ENCODE measurements at places on chromosomes 2 and 18.
A peak's percentile ranks its signal among the peaks of the same experiment; 100 is the strongest.

DNA sequence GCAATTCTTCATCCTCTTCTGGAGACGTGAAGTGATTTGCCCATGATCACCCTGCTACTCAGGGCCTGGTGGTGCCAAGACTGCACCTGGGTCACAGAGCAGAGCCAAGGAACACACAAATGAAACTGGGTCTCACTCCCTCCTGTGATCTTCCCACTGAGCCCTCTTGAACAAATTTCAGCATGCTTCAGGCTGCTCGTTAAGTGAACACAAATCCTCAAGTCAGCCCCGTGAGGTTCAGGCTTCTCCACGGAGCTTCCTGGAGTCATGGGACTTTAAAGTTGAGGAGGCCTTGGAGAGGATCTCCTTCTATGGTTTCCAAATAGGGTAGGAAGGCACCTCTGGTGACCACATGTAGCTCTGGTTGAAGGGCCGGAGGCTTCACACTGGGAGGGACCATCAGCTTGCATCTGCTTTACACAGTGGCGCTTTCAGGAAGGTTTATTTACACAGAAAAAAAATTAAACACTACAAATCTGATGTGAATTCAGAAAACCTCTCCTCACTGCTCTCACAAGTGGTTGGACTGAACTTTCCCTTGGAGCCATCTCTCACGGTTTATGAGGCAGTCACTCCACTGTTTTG, 255.4 kb downstream of the LOXHD1 start:
- DNase-seq: no peak

DNA sequence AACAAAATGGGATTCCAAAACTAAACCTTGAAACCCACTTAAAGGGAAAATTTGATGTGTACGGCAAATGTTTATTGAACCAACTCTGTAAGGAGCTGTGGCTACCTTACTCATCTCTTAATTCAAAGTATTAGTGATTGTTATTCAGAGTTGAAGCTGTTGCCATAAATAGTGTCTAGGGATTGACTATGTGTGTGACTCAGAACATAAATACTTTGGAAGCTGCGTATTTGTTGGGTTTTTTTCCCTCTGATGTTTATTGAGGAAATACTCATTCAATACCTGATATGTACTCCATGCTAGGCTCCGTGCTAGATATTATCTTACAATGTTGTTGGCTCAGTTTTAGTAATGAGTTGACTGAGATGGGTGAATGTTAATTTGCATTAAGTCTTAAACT, 90.4 kb downstream of the PTRHD1 start:
- DNase-seq: no peak

DNA sequence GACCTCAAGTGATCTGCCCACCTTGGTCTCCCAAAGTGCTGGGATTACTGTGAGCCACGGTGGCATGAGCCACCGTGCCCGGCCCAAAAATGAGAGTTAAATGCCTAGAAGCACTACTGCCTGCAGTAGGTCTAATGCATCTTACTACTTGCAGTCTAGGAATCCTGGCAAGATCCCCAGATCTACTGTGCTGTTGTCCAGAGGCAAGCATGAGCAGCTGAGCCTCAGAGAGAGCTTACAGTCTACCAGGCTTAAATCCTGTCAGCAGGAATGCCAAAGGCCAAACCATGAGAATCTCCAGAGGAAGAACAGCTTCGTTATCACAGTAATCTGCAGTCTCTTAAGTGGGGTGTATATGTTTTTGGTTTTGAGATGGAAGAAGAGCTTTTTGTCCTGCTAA, 54.4 kb downstream of the XRCC5 start:
- no peak for DNase-seq

DNA sequence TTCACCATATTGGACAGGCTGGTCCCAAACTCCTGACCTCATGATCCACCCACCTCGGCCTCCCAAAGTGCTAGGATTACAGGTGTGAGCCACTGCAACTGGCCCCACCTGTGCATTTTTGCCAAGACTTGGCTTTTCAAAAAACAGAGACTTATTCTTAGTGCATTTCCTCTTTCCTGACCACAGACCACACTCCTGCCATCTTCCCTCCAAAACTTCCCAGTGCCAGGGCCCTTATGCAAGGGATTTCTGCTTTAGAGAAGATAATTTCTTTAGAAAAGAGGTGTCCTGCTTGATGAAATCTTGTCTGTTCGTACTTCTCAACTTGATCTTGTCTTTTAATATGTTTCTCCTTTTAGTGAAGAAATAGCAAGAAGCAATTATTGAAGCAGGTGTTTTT, 98.8 kb upstream of the ZNF516 start:
- no peak for DNase-seq

DNA sequence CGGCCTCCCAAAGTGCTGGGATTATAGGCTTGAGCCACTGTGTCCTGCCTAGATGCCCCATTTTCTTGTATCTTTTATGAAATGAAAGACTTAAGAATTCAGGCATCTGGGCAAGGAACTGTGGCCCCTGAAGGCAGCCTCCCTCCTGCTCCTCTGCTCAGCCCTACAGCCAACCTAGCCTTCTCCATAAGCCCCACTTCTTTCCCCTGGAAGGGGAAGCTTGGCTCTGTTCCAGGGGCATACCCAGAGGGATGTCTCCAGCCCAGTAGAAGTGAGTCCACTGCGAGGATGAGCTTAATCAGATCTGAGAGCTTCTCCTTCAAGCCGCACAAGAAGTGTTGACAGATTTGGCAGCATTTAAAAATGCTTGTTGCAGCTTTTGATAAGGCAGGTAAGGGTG, 39.7 kb downstream of the RHOB start:
- DNase-seq: no peak

DNA sequence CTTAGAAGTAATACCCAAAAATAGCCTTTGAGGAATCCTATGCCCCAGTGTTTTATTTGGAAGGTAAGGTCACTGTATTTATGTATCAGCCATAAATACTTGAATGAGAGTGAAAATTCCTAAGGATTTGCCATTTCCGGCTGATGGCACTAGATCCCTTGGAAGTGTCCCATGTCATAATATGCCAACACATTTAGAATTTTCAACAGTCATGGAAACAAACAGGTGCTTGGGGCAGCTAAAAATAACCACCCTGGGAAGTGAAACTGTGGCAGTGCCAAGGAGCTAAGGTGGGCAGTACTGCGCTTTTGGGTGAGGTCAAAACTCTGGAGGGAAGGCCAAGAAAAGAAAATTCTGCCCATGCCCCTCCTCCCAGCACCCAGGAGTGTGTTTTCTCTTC, 80.2 kb downstream of the TCF7L1 start:
- no peak for DNase-seq

- no peak for DNase-seq
Observed at GRCh38 chr2:227608561-227609338, 5.9 kb downstream of the SCYGR3 start.

DNA sequence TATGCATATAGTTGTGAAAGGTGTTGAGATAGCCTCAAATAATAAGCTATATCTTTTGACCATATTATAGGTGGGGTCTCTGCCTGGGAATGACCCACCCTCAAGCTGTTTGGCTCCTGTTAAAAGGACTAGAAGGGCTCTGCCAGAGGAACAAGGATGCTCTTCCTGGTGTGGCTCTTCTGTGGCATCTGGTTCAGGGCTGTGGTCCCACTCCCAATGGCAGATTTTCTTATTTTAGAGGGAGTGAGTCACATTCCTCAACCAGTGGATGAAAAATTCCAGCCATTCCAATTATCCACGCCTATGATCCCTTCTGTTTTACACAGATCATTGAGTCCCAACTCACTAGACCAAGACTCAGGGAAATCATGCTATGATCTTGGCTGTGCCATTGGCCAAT, 119.9 kb downstream of the PARD3B start:
- DNase-seq: no peak

DNA sequence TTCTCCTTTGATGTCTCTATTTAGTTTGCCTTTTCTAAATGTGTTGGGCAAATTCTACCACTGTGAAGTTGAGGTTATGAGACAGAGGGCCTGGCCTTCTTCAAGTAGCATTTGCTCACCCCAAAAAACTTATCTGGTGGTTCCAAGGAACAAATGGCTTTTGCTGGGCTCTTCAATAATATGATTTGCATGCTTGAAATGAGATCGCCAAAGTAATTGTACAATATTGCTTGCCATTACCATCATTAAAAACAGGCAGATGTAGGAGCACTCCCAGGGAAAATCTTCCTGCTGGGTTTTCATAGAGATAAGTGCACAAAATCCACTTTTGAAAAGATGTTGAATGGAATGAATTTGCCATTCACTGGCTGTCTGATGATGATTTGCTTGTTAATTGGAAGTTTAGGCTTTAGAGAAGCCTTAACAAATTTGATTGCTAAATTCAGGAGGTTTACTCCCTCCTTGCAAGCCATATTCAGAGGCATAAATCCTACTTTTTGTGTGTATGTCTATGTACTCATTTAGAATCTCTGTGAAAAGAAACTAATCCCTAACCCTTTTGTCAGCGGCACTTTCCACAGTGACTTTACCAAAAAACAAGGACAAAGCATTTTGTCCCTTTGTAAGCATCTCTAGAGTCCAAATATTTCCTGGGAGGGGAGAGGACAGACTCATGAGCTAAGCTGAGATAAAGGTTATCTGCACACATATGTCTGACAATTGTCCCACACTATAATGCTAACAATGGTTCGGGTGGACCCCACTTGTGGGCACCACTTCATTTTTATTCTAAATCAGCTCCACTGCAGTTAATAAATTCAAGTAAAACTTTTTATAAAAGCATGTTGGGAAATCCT, 240.8 kb upstream of the PIK3C3 start:
- no peak for DNase-seq

- DNase-seq: no peak
Observed at GRCh38 chr18:3329471-3329870, 67.5 kb downstream of the MYL12B start.

DNA sequence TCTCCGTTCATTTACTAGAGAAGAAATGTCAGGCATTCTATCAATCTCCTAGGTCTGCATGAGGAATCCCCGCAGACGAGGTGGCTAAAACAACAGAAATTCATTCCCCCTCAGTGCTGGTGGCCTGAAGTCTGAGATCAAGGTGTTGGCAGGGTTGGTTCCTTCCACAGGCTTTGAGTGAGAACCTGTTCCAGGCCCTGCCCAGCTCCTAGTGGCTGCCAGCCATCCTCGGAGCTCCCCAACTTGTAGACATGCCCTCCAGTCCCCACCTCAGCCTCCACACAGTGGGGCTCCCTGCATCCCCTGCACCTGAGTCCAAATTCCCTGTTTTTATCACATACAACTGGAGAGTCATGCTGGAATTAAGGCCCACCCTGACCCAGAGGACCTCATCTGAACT, 145.3 kb upstream of the ALKAL2 start:
- no peak for DNase-seq

- DNase-seq: no peak
Observed at GRCh38 chr2:45699032-45699658, 47.7 kb downstream of the PRKCE start.

DNA sequence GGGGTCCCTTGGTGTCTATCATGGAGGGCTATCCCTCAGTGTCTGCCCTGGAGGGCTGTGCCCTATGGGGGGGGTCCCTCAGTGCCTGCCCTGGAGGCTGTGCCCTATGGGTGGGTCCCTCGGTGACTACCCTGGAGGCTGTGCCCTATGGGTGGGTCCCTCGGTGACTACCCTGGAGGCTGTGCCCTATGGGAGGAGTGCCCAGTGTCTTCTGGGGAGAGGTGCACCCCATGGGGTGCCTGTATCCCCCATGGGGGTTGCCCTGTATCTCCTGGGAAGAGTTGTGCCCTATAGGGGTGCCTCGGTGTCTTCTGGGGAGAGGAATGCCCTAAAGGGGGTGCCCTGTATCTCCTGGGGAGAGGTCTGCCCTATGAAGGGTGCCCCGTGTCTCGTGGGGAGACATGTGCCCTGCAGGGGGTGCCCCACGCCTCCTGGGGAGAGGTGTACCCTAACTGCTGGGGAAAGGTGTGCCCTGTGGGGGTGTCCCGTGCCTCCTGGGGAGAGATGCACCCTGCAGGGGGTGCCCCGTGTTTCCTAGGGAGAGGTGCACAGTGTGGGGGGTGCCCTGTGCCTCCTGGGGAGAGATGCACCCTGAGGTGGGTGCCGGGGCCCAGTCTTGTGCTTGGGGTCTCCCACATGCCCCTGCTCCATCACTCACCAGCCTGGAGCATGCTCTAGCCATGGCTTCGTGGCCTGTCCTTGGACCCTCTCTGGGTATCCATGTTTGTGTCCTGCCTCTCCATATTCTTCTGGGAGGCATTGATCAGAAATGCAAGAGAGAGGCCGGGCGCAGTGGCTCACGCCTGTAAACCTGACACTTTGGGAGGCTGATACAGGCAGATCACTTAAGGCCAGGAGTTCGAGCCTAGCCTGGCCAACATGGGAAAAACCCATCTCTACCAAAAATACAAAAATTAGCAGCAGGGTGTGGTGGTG, 215.6 kb downstream of the HDAC4 start:
- peak; percentile 19 for DNase-seq

DNA sequence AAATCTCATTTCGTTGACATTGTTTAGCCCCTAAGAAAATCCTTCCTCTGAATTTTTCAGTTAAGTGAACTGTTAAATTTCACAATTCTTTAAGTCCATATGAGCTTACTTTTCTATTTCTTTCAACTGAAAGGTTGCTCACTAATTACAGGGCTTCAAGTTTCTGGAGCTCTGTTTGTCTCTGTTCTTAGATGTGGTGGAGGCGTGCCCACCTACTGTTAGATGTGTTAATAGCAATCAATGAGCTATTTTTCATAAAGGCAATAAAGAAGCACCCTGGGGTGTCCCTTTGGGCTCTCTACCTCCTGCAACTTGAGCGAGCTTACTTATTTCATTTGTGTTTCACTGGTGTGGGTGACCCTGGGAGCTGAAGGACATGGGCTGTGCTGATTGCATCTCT, 25.0 kb downstream of the CREG2 start:
- DNase-seq: no peak

GRCh38 chr2:44972771-44973535, 31.5 kb downstream of the SIX3 start:
- no peak for DNase-seq

DNA sequence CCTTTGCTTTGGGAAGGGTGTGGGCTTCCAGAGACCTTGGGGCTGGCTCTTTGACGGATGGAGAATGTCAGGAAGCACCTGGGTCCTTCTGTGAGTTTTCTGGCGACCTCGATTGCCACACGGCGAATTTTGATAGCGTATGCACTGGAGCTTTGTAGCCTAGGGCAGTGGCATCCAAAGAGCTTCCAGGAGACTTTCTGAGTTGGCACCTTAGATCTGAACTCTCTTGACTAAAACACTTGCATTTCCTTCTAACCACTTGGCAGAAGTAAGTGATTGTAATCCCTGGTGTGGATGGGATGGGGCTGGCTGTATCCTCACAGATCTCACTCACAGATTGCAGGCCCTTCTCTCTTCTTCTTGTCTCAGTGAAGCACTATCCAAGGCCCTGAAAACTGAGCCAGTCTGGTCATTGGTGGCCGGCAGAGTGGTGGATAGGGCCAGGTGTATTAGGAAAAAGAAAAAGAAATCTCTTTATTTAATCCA, 7.8 kb downstream of the RNF144A start:
- DNase-seq: no peak

DNA sequence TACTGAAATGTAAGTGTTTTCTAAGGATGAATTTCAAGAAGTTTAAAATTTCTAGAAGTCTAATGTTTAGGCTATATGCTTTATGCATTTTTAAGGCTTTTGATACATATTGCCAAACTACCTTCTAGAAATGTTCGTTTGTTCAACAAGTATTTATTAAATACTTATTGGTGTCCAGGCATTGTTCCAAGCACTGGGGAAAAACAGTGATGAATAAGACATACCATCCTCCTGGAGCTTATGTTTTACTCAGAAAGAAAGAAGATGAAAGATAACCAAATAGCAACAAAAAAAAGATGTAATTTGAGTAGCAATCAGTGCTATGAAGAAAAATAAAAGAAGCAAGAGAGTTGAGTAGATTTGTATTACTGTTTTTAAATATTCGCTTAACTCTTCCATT, 692.9 kb downstream of the SLC4A3 start:
- no peak for DNase-seq

- no peak for DNase-seq
Observed at GRCh38 chr2:180449171-180449915, 442.2 kb upstream of the CWC22 start.

- no peak for DNase-seq
Observed at GRCh38 chr2:57105694-57106093, 921.9 kb downstream of the CCDC85A start.

Measured in activated naive CD4-positive, alpha-beta T cell treated with anti-CD3 and anti-CD28 coated beads, Interleukin-2, amount 10 ng/mL, durations not matched to agents 7 days and 5 days (primary cell).